NCI-H2171 (cell line): ENCODE measurements at places on chromosomes 4 and X.

- DNase-seq: no peak
These were observed 171.7 kb downstream of the PDGFRA start for GRCh38 chr4:54400802-54401201.

GRCh38 chr4:138090150-138090917 lies 151.8 kb downstream of the SLC7A11 start:
- DNase-seq: no peak

DNA sequence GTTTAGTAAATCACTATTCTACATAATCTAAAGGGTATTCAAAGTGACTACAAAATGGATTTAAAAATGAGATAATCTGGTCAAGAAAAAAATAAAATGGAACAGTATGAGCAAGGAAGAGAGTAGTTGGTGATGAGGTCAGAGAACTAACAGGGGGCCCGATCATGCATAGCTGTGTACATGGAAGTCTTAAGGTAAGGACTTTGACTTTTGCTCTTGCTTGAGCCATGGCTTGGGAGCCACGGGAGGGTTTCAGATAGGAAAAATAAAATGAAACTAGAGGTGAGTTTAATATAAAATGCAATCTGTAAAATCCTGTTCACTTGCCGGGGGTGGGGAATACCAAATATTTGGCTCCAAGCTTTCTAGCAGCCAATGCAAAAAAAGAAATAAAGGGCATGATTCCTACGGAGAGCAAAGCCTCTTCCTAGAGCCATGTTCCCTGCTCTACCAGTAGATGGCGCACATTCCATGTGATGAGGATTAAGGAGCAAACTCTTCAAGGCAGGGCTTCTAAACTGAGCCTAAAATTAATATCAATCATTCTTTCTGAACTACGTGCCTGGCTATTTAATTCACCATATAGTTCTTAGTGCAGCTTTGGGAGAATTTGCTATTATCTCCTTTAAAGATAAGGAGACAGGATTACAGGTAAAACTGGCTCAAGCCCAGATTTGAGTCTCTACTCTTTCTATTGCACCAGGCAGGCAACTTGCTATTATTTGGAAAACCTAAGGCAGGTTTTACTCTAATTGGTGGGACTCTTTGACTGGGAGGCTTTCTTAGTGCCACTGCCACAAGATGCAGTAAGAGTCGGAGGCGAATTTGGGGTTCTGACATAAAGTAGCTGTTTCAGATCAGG lies 6.8 kb upstream of the CLCN5 start:
- DNase-seq: no peak

- no peak for DNase-seq
These were observed 44.8 kb upstream of the CBR4 start for GRCh38 chr4:169054879-169055278.

GRCh38 chr4:110245577-110245976 lies 47.2 kb upstream of the ELOVL6 start:
- DNase-seq: no peak

DNA sequence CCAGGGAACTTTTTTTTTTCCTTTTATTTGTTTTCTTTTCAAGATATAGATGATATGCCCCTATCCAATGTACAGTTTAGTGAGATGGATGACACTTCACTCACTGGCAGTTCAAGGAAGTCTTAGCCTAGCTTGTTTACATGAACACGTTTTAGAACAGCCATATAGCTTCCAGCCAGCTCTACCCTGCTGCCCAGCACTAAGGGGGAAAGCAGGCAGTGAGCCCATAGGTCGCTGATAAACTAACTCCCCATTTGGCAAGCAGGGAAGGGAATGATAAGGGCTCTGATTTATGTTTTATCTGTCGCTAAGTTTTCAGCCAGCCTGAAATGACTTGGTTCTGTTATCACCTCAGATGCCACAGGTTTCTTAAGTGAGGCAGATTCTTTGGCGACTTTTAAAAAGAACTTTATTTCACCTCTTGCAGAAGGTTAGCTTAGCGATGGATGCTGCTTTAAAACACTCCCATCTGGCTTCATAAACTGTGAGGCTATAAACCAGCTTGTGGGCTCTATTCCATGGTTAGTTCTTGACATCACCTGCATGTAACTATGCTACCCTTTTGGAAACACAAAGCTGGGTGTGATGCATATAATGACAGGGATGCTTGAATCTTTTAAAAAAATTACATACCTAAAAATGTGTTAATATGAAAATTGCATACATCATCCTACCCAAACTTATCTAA lies 348.4 kb downstream of the FBXO8 start:
- DNase-seq: no peak

GRCh38 chrX:123923211-123923610 lies 38.3 kb upstream of the STAG2 start:
- no peak for DNase-seq

DNA sequence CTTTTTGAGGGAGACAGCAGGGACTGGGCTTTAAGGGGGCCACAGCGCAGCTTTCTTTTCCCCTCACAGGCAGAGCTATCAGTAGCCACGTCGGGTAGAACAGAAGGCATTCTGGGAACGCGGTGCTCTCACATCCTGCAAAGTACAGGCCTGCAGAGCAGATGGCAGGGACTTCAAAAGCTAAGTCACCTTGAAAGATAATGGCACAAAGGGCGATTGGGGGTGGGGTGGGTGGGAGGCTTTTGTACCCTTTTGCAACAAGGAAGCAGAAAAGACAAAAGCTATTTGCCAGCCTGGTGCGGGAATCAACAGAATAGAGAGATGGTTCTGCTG lies 93.9 kb downstream of the PHKA2 start:
- peak; percentile 60 for DNase-seq

DNA sequence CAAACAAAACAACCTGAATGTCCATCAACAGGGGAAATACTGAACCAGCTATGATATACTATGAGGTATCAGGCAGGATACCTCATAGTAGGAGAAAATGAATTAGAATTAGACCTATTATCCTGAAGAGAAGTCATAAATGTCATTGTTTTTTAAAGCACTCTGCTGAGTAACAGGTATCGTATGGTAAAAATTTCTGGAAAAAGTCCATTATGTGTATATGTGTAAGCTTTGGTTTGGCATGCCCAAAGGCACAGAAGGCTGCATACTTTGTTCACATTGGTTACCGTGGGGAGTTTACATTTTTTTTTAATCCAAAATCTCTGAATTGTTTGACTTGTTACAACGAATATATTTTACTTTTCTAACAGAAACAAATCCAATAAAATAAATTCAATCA lies 70.5 kb downstream of the RPS3A start:
- DNase-seq: no peak

- no peak for DNase-seq
These were observed 1087.4 kb upstream of the SLIT2 start for GRCh38 chr4:19164334-19164733.
